ENCODE measurements at places on chromosomes 13 and 19.

DNA sequence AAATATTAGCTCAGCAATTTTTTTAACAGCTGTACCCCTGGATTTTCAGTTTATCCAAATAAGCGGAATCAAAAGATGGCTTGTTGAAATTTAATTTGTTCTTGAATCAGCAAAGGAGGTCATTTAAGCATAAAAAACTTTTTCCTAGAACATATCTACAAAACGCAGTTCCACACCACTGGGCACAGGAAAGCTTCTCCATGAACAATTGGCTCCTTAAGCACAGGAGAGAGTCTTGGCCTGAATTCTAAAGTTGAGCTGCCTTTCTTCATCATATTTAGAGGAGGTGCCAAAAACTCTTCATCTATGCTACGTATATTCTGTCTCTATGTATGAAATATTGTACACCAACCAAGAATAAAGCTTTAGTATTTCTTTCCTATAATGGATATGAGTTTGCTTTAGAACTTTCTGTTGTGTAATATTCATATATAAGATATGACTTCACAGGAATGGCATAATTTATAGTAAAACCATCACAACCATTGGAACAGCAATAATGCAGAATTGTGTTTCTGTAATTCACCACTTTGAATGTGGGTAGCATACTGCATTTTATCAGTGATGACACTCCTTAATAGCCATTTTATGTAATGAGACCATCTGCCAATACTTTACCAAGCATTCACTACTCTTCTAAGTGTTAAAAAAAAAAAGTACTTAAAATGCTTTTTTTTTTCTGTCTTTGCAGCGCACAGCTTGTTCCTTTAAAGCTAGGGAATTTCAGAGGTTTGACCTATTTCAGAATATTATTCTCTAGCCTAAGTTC is 263.7 kb downstream of the SLITRK6 start:
- no peak for DNase-seq

DNA sequence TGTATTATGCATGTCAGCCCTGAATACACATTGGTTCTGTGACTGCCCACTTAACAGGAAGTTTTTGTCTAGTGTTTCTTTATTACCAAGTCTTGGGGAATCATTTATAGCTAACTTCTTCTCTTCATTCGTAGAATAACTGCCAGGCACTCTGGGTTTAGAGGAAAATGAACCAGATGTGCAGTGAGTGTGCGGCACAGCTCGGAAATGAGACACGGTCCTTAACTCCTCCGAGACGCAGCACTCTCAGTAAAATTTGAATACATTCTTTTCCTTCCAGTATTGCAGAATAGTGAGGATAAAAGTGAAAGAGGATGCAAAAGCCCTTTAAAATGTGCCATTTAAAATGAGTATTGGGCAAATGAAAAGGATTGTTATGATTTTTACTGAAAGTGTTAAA is 29.2 kb downstream of the ATP8A2 start:
- DNase-seq: no peak

DNA sequence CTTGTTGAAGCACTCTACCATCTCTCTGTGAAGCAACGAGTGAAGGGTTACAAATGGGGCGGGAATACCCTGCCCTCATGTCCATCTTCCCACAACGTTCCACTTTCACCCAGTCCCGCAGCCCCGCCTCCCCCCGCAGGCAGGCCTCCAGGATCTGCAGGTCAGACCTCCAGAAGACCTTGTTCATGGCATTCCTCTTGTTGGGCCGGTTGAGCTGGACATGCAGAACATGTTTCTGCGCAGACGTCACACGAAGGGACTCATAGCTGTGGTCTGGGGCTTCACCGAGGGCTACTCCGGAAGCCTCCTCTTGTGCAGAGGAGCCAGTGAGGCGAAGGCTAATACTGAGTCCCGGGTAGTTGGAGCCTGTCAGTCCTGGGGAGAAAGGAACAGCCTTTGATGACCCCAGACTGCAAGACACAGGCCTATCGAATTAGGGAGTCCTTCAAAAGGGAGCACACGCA is 420 bp downstream of the ECH1 start:
- no peak for DNase-seq

- DNase-seq: no peak
These were observed 57.5 kb downstream of the URI1 start for GRCh38 chr19:29999490-29999889.

DNA sequence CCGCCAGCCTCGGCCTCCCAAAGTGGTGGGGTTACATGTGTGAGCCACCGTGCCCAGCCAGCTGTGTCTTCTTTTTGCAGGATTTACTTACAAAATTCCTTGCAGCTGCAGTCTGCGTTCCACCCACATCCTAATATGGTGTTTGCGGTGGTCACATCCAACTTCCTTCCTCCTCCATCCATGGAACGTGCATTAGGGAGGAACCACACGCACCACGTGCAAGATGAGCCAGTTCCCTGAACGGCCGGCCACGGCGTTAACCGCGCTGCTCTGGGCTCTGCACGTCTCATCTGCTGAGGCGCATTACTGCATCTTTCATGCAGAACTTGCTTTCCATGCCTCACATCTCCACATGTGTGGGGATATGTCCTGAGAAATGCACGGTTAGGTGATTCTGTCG is 13.0 kb upstream of the SIGLEC11 start:
- DNase-seq: no peak

- no peak for DNase-seq
These were observed 10.2 kb downstream of the DPP9 start for GRCh38 chr19:4713384-4713951.

DNA sequence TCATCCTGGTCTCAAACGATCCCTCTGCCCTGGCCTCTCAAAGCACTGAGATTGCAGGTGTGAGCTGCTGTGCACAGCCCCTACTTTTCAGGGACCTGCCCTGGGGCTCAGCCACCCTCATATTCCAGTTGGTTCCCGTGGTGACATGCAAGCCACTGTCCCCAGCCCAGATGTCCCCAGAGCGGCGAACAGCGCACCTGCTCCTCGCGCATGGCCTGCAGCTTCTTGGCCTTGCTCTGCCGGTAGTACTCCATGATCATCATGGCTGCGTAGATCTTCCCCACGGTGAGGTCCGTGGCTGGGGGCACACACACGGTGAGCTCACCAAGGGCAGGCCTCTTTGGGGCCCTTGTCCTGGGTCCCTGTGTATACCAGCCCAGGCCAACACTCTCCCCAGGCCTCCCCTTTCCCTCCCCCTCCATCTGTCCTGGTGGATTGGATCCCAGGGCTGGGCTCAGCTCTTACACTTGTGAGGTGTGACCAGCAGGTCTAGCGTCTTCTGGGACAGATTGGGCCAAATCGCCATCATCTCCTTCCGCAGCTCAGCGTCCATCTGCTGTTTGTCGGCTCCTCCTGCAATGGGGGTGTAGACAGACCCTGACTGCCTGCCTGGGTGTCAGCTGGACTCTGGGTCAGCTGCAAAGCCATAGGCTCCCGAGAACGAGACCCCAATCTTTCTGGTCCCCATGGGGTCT is 64.0 kb downstream of the IER2 start:
- DNase-seq: no peak
